ENCODE measurements at places on chromosomes 2 and 18.

- DNase-seq: no peak
Observed at GRCh38 chr2:8623576-8623957, 58.3 kb upstream of the ID2 start.

DNA sequence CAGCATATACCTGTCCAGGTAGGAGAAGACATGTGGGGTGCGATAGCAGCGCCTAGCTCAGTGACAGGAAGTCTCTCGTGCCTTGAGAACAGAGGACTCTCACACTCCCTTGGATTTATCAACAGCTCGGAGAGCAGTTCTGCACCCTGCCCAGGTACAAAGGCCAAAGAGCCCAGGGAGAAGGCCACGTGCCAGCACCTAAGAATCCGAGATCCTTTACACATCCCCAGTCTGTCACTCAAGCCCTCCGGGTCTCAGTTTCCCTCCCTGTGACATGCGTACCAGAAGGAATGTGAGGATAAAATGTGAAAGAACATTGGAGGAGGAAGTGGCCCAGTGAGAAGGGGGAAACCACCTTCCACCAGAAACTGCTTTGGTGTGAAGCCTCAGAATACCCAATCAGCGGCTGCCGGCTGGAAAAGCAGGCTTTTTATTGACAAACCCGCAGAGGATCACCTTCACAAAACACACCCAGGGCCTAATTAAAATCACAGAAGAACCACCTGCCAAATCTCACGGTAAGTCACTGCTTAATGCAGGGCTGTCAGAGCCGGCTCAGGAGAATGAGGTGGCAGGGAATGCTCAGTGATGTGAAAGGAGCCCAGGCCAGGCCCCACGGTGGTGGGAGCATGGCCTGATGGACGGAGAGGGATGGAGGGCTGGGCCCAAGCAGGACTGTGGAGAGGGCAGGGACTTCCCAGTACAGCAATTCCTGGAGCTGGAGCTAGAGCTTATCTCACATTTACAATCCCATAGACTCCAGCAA is 66.3 kb downstream of the MYO5B start:
- DNase-seq: no peak

GRCh38 chr2:240165034-240165433 is 24.6 kb upstream of the OTOS start:
- DNase-seq: no peak

DNA sequence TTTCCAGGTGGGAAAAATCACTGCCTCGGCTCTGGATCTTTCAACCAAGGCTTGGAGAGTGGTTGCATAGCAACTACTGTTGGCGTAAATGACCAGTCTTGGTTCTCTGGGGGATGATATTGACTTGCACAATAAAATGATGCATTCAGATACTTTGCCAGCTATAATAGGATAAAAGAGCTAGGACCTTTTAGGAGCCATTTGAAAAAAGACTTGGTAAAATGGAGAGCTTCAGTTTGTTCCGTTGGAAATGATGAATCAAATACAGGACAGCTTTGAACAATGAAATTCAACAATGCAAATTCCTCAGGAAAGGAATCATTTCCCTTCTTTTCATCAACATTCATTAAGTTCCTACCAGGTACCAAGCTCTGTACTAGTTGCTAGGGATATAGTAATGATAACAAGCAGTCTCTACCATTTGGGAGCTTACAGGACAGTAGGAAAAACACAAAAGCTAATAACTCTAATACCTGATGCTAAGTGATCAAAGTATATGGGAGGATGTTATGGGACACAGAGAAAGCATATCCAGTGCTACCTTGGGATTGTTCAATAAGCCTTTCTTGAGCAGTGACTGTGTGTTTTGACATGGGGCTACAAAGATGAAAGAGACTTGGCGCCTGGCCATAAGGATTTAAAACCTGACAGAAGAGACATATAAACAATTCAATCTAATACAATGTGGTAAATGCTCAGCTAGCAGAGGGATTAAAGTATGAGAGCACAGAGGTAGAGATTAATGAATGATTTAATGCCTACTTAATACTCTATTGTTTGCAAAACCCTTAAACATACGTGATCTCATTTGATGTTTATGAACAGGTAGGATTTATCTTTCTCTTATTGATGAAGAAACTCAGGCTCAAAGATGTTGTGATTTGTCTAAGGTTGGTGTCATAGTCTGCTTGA is 110.7 kb downstream of the QPCT start:
- DNase-seq: no peak

DNA sequence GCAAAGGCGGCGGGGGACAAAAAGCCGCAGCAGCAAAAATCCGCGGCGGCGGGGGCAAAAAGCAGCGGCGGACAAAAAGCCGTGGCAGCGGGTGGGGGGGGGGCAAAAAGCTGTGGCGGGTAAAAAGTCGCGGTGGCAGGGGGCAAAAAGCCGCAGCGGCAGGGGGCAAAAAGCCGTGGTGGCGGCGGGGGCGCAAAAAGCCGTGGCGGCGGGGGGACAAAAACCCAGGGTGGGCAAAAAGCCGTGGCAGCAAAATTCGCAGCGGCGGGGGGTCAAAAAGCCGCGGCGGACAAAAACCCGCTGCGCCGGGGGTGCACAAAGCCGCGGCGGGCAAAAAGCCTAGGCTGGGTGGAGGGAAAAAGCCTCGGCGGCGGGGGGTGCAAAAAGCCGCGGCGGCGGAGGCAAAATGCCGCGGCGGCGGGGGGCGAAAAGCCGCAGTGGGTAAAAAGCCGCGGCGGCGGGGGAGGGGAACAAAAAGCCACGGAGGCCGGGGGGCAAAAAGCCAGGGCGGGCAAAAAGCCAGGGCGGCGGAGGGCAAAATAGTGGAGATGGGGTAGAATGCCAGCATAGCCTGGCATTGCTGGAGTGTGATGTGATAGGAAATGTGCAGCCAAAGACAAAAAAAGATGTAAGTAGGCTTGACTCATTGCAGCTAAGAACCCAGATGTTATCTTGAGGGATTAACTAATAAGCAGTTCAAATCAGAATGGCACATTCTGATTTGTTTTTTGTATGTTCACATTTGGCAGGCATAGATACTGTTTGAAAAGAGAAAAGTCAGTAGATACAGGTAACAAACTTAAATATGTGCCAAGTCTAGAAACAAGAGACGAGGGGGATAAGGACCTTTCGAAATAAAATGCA is 1076.3 kb downstream of the RPIA start:
- no peak for DNase-seq

GRCh38 chr2:129732630-129733026 is 246.8 kb upstream of the RAB6C start:
- DNase-seq: no peak

GRCh38 chr18:25568986-25569385 is 217.0 kb upstream of the ZNF521 start:
- no peak for DNase-seq

- DNase-seq: no peak
Observed at GRCh38 chr18:79515331-79515730, 119.6 kb downstream of the NFATC1 start.

GRCh38 chr2:212027681-212028628 is 510.6 kb downstream of the ERBB4 start:
- no peak for DNase-seq

- no peak for DNase-seq
Observed at GRCh38 chr2:178589335-178589734, 109.1 kb downstream of the PLEKHA3 start.

DNA sequence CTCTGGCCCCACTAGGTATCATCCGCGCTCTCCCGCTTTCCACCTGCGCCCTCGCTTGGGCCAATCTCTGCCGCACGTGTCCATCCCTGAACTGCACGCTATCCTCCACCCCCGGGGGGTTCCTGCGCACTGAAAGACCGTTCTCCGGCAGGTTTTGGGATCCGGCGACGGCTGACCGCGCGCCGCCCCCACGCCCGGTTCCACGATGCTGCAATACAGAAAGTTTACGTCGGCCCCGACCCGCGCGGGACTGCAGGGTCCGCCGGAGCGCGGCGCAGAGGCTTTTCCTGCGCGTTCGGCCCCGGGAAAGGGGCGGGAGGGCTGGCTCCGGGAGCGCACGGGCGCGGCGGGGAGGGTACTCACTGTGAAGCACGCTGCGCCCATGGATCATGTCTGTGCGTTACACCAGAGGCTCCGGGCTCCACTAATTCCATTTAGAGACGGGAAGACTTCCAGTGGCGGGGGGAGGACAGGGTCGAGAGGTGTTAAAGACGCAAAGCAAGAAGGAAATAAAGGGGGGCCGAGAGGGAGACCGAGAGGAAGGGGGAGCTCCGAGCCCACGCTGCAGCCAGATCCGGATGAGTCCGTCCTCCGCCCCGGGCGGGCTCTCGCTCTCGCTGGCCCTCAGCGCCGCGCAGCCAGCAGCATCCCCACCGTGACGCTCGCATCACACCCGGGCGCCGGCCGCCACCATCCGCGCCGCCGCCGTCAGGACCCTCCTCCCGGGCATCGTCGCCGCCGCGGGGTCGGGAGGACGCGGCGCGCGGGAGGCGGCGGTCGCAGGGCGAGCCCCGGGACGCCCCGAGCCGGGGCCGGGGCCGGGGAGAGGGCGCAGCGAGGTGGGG is 664 bp downstream of the NETO1 start:
- DNase-seq: no peak

GRCh38 chr2:126881591-126881990 is 17.1 kb upstream of the TEX51 start:
- DNase-seq: no peak

GRCh38 chr2:113209646-113210171 is 35.9 kb downstream of the PSD4 start:
- no peak for DNase-seq

DNA sequence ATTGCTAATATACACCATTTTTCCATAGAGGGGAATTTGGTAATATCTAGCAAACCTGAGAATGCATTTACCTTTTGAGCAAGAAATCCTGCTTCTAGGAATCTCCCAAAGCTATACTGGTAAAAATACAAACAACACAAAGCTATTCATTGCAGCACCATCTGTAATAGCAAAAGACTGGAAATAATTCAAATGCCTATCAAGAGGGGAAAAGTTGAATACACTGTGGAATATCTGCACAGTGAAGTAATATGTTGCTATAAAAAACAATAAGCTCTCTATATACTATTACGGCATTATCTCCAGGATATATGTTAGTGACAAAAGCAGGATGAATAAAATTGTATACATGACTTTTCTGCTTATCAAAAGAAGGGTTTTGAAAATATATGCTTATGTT is 112.3 kb upstream of the CHAC2 start:
- DNase-seq: no peak

- DNase-seq: no peak
Observed at GRCh38 chr2:204503869-204504268, 41.4 kb upstream of the PARD3B start.

GRCh38 chr2:40321016-40321623 is 130.8 kb downstream of the SLC8A1 start:
- no peak for DNase-seq

DNA sequence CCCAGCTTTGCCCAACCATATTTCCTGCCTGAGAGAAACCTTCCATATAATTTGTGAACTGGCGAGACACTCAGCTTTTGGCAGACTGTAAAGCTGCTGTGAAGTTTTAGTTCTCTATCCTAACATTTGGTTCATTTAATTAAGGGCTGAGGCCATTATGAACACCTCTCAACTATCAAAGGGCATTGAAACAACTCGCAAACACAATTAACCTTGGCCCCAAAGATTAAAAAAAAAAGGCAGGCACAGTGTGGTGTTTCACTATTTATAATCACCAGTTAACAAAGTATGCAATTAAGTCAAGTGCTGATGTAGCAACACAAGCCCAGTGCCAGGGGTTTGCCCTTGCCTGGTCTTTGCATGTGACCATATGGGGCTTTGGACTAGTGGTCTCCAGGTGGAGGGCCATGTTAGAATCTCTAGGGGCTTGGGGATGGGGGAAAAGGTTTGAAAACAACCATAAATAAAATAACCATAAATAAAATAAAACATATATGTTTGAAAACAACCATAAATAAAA is 297.6 kb upstream of the SKOR2 start:
- DNase-seq: no peak

DNA sequence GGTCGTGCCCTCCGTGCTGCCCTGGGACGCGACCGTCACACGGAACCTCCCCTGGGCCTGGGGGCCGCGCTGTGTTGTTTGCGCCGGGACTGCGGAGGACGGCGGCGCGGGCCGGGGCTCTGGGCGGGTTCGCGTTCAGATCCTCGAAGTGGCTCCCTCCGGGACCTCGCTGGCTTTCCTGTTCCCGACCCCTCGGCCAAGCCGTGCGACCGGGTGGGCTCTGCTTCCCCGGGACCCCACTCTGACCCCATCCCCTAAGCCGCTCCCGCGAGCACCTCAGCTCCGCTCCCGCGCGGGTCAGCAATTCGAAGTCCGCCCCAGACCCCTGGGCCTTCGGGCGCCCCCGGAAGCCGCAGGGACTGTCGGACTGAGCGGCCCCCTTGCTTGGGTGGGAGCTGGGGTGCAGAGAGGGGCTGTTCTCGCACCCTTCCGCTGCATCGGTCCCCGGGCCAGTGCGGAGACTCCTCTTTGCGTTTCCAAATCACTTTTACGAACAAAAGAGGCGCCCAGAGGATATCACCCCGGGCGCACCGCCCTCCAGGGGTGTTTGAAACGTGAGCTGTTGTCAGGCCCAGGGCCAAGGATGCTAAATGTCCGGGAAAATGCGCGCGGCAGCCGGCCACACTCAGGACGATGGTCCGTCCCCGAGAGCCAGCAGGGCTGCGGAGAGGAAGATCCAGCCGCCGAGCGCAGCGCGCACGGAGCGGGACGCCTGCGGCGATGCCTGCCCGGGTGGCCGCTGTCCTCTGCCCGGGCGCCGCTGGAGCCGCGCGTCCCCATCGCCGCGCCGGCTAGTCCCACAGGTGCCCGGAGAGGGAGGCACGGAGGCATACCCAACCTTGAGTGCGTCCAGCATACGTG is 73.5 kb downstream of the ZCCHC2 start:
- no peak for DNase-seq

DNA sequence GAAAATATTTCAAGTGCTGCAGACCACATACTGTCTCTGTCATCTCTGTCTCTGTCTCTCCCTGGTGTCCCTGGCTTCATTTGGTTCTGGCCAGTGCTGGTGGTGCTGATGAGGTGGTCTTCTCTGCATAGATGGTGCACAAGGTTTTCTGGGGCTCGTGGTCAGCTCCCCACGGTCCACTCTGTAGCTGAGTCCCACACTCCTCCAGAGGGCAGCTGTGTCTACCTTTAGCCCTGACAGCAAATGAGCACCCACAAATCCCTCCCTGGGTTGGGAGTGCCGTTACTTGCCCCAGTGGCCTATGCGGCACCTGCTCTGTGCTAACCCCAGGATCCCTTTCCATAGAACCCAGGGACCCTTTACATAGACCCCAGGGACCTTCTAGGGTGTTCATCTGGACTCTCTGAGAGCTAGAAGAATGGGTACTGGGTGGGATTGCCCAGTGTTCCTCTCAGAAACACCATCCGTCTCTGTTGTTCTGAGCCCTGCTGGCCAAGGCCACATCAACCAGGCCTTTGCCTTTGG is 129.3 kb downstream of the CAPN13 start:
- no peak for DNase-seq

GRCh38 chr18:64097497-64097896 is 51.4 kb downstream of the LINC00305 start:
- no peak for DNase-seq

- DNase-seq: no peak
Observed at GRCh38 chr2:224875841-224876240, 159.7 kb upstream of the CCDC195 start.

Measured in GM04504 (cell line).